Heart left ventricle (tissue), 16 donors: ENCODE measurements at places on chromosomes 7 and 10.

DNA sequence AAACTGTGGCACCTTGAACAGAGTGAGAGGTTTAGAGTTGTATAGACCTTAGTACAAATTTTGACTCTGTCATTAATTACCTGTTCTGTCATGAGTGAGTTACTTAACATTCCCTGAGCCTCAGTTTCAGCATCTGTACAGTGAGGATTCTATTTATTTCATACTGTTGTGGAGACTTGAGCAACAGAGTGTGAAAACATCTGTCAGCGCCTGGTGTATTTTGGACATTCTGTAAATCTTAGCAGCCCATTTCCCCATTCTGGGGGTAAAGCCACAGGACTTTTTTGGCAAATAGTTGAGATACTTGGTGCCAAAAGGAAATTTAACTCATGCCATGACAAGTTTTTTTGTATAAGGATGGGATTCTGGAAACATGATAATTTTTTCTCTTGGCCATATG is 94.8 kb downstream of the AUTS2 start:
- no peak for DNase-seq

DNA sequence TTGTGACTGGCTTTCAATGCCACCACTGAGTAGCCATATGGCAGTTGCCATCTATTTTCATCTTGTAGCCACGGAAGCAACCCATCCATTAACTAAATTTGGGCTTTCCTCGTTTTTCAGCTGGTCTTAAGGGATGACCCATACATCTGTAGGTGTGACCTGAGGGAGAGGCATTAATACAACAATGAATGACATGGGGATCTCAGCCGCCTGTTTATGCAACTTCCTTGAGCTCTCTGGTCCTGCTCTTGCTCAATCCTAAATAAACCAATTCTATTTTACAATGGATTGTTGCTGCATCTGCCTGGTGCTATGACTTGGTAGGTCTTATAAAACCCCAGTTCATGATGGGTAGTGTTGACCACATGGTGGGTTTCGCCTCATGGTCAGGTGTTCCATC is 21.9 kb upstream of the ADAM22 start:
- no peak for DNase-seq

DNA sequence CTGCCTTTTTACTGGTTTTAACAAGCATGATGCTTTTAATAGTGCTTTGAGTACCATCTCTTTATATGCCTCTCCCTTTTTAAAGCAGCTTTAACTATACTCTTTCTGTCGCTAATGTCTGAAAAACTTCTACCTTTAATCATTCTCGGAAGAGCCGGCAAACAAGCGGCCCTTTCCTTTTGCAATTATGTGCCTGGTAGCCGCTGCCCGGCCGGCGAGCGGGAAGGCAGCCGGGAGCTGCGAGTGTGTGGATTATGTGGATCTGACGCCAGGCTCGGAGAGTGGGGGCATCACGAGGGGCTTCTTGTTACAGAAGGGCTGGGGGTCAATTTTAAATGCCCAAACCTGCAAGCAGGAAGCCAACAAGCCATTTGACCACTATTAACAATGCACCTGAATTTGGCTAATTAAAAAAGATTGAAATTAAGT is 120.9 kb downstream of the BUB3 start:
- no peak for DNase-seq

DNA sequence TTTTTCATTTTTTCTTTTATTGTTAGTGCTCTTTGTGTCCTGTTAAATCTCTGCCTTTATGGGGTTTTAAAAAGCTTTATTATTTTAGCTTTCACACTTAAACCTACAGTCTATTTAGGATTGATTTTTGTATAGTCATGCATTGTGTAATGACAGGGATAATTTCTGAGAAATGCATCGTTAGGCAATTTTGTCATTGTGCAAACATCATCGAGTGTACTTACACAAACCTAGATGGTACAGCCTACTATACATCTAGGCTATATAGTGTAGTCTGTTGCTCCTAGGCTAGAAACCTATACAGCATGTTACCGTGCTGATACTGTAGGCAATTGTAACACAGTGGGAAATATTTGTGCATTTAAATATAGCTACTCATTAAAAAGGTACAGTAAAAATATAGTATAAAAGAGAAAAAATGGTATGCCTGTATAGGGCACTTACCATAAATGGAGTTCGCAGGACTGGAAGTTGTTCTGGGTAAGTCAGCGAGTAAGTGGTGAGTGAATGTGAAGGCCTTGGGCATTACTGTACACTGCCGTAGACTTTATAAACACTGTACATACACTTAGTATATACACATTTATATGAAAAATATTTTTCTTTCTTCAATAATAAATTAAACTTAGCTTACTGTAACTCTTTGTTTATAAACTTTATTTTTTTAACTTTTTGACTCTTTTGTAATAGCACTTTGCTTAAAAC is 16.0 kb downstream of the UBE2D1 start:
- no peak for DNase-seq

- DNase-seq = no peak
Observed at GRCh38 chr10:125928928-125929585, 32.7 kb downstream of the FANK1 start.

- DNase-seq = no peak
Observed at GRCh38 chr7:149722356-149722957, 50.9 kb downstream of the ZNF467 start.

DNA sequence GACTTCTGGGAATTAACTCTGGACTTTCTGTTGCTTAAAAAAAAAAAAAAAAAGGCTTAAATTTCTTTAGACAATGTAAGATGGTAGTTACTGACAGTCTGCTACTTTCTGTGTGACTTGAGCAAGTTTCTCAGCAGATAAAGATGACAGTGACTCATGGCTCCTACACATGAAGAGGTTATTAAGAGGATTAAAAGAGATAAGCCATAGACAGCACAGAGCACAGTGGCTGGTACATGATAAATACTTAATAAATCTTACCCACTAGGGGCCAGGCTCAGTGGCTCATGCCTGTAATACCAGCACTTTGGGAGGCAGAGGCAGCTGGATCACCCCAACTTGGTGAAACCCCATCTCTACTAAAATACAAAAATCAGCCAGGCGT is 174.8 kb downstream of the JAZF1 start:
- no peak for DNase-seq

- DNase-seq = peak; percentile 77
Observed at GRCh38 chr7:47950714-47951113, 2.4 kb upstream of the PKD1L1 start.

DNA sequence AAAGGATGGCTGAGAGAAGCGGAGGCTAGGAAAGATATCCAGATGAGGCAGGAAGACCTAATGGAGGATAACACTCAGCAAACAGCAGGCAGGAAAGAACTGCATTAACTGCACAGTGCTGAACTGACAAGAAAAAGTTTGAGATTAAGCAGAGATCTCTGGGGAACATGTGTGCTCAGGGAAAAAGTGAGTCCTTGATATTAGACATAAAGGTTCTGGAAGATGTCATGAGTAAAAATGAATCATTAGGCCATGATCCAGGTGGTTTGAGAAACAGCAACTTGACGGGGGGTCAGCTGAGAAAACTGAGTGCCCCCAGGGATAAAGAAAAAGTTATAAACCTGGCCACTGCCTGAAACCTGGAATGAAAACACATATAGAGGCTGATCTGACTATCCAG is 27.3 kb upstream of the ANK3 start:
- DNase-seq = no peak

- DNase-seq = no peak
Observed at GRCh38 chr7:36015733-36016132, 137.3 kb upstream of the EEPD1 start.

DNA sequence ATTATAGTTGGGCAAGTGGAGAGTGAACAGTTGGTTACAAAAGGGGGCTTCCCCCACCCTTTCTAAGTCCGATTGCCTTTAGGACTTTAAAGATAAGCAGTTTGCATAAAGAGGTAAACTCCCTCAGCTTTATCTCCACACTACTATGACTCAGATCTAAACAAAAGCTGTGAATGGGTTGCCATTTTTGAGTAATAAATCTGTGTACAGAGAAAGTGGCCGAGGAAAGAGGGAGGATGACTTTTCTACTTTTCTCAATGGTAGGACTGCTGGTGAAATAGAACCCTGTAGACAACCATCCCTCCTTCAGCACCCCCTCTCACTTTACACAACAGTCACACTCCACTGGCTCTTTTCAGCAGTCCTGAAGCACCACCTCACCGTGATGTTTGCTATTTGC is 71.2 kb downstream of the DNMBP start:
- no peak for DNase-seq

GRCh38 chr7:38600741-38601140 is 30.4 kb downstream of the AMPH start:
- no peak for DNase-seq

GRCh38 chr7:45153233-45153632 is 4.4 kb upstream of the RAMP3 start:
- DNase-seq = no peak

DNA sequence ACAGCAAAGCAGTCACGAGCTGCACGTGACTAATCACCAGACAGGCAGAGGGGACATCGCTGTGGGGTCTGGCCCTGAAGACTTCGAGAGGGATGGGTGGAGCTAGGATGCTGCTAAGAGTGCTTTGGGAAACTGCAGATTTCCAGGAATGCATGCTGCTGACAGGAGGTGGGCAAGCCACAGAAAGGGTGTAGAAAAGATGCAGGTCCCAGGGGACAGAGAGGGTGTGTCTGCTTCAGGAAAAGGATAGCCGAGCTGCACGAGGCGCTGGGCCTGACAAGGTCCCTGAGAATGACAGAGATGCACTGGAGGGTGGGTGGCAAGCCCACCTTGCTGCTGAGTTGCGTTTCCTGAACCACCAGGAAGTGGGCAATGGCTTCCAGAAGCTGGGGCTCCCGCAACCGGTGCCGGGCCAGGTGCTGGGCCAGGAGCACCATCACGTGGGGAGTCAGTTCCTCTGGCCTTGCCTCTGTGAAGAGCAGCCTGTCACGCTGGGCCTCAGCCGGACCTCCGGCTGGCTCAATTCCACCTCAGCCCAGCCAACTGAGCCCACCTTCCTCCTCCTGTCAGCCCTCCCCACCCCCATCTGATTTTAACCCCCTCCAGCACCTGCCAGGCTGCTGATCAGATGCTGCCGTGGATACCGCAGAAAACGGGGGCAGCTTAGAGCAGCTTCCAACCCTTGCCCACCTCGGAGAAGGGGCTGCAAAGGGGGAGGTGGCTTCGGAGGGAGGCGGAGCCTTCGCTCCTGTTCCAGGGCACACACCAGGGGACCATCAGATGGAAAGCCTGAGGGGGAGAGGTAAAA is 2.2 kb downstream of the FASTK start:
- DNase-seq = no peak

GRCh38 chr7:36796850-36797536 is 72.7 kb upstream of the AOAH start:
- no peak for DNase-seq
